Stimulated activated CD4-positive, alpha-beta T cell treated with anti-CD3 and anti-CD28 coated beads, Interleukin-1b, Interleukin-23, amount 100 ng/mL, for 1 hour (primary cell): ENCODE measurements at places on chromosomes 1 and 21.

GRCh38 chr1:15668089-15668754 lies 15.9 kb upstream of the PLEKHM2 start:
- no peak for DNase-seq

DNA sequence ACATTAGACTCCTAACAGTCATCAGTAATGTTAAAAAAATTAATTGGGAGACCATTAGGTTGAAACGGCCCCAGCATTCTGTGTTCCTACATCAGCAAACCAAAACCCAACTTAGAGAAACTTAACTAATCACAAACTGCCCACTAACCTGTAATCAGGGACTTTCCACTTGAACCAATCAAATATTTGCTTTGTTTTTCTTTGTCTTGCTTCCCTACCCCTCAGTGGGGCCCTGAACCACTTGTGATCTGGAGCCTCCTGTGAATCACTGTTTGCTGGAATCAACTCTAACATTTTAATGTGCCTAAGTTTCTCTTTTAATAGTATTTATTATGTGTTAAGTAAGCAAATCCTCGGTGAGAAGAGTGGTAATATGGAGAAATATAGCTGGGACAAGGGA lies 64.0 kb downstream of the ABCA4 start:
- DNase-seq = no peak

DNA sequence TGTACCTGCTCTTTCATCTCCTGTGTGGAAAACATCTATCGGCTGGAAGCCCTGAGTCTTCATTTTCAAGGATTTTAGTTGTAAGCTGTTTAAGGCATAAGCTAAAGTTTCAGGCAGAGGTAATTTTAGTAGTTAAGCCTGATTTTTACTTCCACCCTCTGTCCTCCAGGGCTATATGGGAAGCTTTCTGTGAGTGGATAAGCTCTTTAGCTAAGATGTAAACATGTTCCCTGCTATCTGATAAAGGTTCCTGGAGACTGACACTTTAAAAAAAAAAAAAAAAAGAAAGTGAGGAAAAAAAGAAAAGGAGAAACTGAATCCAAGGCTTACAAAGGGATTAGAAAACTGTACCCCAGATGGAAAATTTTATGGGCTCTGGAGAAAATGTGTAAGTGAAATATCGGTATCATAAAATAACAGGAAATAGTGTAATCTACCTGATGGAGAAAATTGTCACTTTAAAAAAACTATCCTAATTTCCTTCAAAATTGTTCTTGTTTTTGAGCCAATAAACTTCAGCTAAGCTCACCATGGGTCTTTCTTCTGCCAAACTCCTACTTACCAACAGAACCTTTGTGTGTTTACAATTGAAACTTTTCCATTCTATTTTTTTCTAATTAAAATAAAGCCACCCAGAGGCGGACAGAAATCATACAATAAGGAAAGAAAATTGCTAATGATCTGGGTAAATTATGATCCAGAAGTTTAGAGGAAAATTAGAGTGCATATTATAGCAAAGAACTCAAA lies 180.5 kb downstream of the TGFB2 start:
- no peak for DNase-seq

DNA sequence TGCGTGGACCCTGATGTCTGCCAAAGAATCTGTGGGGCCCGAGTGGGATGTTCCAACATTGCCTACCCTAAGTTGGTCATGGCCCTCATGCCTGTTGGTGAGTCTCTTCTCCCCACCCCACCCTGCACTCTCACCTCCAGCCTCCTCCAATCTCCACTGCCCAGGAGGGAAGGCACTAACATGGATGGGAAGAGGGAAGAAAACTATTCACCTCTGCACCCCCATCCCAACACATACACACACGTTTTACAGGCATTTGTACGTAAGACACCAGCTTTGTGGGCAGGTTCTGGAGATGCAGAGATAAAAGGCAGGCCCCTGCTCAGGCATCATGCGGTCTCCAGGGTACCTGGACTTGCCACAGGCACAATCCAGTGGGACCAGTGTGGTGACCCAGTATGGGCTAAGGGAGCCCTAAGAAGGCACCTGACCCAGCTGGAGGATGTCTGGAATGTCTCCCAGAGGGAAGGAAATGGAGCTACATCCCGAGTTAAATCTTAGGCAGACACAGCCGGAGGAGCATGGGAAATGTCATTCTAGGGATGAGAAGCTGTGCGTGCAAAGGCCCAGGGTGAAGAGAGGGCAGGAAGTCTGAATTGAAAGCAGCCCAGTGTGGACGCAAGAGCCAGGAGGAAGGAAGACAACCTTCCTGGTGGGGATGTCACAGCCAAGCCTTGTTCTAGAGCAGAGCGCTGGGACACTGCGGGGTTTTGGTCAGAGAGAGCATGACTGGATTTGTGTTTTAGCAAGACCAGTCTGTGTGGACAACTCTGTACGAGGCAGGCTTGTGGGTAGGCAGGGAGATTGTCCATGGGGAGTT lies 11.4 kb downstream of the SLC5A9 start:
- no peak for DNase-seq

DNA sequence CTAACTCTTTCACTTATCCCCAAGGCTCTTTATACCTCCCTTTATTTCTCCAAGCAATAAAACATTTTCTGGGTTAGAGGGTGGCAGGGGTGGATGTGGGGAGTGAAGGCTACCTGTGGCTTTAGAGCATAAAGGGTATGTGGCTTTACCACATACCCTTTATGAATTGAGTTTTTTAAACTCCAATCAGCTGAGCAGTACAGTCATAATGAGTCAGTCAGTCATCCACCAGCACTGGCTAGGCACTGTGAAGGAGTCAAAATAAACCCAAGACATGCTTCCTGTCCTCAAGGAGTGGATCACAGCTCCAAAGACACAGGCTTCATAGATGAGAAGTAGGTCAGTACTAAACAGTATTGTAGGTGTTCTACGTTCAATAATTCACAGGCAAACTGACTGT lies 2.6 kb upstream of the TDRD10 start:
- no peak for DNase-seq

GRCh38 chr1:193102662-193103061 lies 2.6 kb downstream of the GLRX2 start:
- DNase-seq = no peak

DNA sequence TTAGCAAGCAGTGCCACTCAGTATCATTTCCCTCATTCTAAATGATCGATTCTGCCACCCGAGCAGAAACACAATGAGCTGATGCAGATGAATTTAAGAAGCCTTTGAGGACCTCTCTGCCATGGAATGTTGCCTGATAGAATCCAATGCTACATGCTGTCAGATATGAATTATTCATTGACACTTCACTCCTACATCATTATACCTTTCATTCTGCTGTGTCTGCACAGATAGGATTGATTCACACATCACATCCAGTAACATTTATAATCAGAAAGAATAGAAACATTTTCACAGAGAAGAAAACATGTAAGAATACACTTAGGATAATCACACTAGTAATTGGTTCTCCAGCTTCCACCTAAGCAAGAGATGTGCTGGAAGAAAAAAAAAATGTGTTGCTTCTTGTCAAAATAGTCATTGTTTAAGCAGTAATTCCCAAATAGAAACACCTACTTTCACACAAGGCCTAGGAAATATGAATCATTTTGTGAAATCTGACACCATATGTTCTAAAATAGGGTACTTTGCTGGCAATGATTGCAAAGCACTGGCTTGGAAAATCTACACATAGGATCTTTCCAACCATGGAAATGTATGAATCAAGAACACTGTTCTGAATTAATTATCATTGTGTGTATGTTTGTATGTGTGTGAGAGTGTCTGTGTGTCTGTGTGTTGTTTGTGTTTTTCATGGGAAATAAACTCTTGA lies 110.1 kb downstream of the GRIK1 start:
- DNase-seq = no peak

DNA sequence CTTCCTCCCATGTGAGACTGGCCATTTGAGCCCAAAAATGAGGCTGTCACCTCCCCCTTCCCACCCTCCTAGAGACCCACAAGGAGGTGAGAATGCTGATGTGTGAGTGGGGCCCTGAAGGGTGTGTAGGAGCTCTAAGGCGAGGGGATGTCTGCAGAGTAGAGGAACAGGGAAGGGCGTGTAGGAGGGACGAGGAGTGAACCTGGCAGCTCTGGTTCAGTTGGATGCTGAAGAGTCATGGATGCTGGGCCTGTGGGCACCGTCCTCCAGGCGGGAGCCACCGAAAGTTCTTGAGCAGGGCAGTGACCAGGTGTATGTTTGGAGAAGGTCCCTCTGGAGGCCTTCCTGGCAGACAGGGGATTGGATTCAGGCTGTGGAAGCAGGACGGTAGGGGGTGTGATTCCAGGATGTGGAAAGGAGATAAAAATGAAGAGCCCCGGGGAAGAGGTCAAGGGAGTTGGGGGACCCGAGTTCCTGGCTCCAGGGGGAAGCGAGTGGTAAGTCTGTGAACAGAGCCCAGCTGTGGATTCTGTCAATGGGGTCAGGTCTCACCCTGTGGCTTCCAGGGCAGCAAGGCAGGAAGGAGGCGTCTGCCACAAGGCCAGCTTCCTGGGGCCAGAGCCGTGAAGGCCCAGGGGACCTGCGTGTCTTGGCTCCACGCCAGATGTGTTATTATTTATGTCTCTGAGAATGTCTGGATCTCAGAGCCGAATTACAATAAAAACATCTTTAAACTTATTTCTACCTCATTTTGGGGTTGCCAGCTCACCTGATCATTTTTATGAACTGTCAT lies 7.9 kb downstream of the SAMD11 start:
- DNase-seq = no peak

DNA sequence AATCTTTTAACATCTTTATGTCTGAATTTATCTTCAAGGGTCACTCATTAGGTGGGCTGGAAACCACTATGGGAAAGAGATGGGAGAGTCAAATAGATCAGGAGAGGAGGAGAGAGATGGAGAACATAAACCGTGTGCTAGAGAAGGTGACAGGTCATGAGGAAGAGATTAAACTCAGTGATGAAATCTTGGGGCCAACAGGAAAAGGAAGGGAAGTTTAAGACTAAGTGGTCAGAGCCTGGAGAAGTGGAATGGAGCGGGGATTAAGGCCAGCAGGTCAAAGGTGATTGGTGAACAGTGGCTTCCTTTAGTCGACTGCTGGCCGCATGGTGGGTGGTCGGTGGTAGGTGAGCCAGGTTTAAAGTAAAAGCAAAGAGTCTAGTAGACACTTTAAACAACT lies 169.3 kb upstream of the IVNS1ABP start:
- DNase-seq = no peak

DNA sequence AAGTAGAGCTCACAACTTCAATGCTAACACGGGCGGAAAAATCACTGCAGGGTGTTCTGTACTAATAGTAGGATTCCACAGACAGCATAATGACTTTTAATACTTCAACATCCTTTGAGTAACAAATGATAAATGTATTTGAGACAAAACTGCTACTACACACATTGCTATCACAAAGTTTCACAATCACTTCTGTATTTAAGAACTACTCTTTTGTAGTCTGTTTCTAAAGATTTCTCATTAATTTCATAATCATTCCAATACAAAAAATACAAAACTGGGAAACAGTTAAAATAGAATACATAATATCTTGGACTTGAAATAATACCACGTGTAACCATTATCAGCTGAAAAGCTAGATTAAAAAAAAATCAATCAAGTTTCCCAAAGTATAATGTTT lies 2.7 kb downstream of the HMGN1 start:
- no peak for DNase-seq

GRCh38 chr1:78712467-78713051 lies 62.9 kb downstream of the IFI44 start:
- DNase-seq = no peak

DNA sequence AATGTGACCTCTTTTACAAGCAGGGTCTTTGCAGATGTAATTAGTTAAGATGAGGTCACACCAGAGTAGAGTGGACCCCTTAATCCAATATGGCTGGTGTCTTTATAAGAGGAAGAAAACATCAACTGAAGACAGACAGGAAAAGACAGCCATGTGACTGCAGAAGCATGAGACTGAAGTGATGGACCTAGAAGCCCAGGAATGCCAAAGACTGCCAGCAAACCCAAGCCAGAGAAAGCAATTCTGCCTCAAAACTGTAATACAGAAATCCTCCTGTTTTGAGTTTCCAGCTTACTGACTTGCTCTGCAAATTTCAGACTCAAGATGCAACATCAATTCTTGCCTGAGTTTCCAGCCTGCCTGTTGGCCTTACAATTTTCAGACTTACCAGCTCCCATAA lies 17.3 kb downstream of the ENAH start:
- no peak for DNase-seq

DNA sequence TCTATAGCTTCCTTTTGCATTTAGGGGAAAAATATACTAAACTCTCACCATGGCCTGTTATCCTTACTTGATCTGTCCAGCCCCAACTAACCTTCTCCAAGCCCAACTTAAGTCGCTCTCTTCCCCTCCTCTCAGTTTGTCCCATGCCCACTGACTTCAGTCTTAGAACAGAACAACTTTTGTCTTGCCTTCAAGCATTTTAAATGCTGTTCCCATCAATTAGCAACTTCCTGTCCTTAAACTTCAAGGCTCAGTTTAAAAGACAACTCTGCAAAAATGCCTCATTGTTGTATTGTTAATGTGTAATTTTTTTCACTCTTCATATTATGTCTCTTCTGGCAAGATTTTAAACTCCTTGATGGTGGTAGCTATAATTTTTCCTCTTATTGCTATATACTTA lies 526.9 kb downstream of the NEGR1 start:
- no peak for DNase-seq

GRCh38 chr1:153799016-153799415 lies 23.8 kb downstream of the SLC27A3 start:
- DNase-seq = no peak

- DNase-seq = no peak
Measured at GRCh38 chr1:8406960-8407359, 89.0 kb downstream of the SLC45A1 start.

- DNase-seq = no peak
Measured at GRCh38 chr1:200666309-200666708, 3.4 kb downstream of the DDX59 start.

- DNase-seq = no peak
Measured at GRCh38 chr1:209854196-209854595, 26.4 kb downstream of the UTP25 start.

DNA sequence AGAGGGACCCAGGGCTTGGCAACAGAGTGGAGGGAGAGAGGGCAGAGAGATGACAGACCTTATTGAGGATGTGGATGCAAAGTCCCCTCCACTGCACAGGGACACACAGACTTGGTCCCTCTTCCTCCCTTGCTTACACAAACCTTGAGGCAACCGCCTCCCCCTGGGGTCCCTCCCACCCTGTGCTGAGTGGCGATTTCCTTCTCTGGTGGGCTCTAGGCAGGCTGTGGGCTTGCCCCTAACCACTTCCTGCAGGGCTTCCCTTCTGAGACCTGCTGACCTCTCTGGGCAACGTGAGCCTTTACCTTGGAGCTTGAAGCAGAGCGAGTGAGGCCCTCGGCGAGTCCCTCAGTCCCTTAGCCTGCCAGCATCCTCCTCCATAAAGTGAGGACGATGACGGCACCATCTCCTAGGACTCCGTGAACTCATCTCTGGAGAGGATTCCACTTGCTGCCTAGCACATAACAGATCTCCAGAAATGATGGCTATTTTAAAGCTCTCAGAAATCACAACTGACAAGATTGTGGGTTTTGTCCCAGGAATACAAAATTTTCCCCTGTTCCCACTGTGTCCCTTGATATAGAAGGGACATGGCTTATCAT lies 25.0 kb downstream of the KIAA1614 start:
- DNase-seq = no peak
